AG09309 (cell line): ENCODE measurements at places on chromosomes 5 and 9.

DNA sequence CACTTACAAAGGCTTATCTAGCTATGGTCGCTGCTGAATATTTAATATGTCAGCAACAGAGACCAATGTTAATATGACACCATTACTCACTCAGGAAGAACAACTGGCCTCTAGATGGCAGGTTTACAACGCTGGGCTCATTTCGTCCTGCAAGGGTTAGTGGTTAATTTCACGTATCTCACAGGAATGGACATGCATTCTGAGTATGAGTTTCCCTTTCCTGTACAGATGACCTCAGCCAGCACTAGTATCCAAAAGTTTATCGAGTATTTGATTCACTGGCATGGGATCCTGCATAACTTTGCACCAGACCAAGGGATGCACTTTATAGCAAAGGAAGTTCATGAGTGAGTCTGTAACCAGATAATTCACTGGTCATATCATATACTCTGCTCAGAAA, 8.7 kb upstream of the TRPC7 start:
- no peak for DNase-seq

- no peak for DNase-seq
These were observed 141.7 kb downstream of the GADD45G start for GRCh38 chr9:89746385-89747116.

DNA sequence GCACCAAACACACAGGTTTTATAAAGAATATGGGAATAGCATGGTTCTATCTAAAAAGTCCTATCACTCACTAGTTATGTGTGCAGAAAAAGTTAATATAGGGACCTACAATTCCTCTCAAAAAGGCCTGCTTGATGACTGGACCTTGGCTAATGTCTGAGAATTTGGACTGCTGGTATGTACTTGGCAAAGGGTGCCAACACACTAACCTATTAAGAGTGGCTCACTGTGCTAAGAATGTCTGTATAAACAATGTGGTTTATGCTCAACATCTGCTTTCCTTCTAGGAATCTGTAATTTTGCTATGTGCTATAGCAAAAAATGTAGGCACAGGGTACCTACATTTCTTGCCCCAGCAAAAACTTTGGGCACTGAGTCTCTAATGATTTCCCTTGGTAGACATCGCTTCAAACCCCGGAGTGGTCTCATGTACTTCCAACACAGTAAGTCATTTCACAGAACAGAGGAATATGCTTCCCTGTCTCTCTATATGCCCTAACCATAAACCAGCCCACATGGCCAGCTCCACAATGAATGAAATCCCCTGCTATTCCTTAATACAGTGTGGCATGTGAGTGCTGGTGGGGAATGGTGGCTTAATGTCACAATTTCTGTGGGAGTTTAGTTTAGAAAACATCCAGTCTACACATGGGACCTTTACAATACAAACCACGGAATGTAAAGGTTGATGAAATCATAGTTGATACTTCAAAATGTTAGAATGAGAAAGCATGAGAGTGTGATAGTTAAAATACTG, 101.7 kb downstream of the UBAP2 start:
- DNase-seq, result peak; percentile 94

- DNase-seq, result no peak
These were observed 146.4 kb downstream of the GCNT1 start for GRCh38 chr9:76605321-76605900.

DNA sequence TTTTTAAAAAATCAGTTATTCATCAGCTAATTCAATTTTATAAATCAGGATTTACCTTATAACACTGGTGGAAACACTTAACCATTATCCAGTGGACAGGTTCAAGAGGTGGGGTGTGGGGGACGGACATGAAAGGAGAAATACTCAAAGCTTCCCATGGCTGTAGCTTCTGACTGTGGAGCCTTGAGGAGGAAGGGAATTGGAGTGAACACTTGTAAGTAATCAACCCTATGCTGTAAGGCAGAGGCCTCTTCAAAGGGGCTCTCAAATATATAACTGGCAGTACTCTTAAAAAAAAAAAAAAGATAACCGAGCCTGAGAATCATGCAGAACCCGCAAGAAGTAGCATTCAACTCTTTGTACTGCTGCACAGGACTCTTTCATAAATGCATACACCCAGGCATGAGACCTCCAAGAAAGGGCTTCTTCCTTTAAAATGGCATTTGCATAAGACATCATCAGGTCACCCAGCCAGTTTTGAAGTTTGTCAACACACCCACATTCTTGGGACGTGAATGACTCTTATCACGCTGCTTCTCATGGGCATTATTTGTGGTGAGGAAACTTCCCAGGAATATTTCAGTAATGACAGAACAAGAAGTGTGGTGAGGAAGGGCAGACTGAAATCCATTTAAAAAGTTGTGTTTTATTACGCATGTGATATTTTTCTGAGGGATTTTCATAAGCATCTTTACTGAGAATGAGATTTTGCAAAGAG, 8.1 kb downstream of the OSMR start:
- DNase-seq, result peak; percentile 74

DNA sequence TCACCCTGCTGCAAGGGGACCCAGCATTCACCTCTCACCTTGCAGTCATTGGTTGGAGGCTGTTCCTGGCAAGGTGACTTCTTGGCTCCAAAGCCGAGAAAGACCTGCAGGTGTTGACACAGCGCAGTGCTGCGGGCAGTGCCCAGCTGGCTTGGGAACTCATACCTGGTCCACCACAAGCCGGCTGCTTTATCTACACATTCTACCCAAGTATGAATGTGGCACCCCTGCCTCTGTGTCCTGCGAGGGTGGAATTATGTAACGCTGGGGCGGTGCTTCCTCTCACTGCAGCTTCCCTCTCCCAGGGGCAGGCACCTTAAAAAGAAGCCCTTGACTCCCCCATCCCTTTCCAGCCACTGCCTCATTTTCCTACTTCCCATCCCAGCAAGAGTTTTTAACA, 2.5 kb upstream of the ZMYND19 start:
- DNase-seq, result no peak

GRCh38 chr5:124998520-124998919, 252.1 kb upstream of the ZNF608 start:
- DNase-seq, result no peak

GRCh38 chr9:132182314-132183091, 20.6 kb downstream of the NTNG2 start:
- no peak for DNase-seq

GRCh38 chr5:174145821-174146220, 100.3 kb downstream of the NSG2 start:
- DNase-seq, result no peak

DNA sequence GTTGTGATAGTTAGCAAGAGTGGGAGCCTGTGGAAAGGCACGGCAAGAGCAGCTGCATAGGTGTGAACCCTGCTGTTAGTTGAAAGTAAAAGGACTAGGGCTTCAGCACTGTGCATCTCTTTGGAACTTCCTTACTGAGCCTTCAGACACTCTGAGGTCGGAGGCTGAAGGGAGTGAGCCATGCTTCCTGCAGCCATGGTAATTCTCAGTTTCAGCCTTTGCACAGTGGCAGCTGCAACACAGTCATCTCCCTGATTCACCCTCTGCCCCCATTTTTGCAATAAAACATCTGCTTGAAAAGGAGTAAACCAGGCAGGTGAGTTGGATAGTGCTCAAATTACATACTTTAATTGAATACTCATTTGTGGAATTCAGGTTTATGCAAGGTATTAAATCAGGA, 6.5 kb upstream of the TLE4 start:
- DNase-seq, result no peak

DNA sequence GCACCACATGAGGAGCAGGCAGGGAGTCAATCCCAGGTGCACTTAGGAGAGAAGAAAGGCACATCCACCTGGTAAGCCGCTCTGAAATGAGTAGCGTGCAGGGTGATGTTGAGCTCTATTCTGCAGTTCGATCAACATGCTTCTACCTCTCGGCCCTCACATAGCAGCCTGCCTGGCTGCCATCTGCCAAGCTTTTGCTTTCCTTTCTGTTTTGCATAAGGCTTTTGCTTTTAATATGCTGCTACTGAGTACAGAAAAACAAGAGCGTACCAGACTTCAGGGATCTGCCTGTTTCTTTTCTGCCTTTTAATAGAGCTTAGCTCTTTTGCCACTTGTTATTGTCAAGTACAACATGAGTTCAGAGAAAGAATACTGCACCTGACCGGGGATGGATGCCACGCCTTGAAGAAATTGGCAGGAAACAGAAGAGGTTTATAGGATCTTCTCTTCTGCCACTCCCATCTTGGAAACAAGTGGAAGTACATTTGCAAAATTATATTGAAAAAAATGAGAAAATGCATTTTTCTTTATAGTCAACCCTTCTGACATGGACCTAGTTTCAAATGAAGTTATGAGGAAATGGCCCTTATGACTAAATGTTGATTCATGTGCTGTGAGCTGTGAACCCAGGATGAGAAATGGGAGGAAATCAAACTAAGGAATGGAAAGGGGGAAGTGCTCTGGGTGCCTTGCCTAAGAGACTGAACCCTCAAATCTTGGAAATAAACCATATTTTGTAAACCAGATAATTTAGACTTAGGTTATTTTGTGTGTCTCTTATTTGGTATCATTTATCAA, 4.0 kb upstream of the FCHO2 start:
- DNase-seq, result peak; percentile 46

GRCh38 chr5:153276151-153276550, 214.3 kb upstream of the GRIA1 start:
- no peak for DNase-seq

GRCh38 chr5:94240134-94240533, 378.3 kb downstream of the KIAA0825 start:
- DNase-seq, result no peak

- no peak for DNase-seq
These were observed 88.5 kb downstream of the FAM174A start for GRCh38 chr5:100623719-100624118.

GRCh38 chr5:66222455-66222854, 78.4 kb downstream of the SREK1 start:
- DNase-seq, result no peak

- no peak for DNase-seq
These were observed 98.1 kb upstream of the ERBIN start for GRCh38 chr5:65828022-65828896.
